ENCODE measurements at places on chromosomes 16 and 17.

DNA sequence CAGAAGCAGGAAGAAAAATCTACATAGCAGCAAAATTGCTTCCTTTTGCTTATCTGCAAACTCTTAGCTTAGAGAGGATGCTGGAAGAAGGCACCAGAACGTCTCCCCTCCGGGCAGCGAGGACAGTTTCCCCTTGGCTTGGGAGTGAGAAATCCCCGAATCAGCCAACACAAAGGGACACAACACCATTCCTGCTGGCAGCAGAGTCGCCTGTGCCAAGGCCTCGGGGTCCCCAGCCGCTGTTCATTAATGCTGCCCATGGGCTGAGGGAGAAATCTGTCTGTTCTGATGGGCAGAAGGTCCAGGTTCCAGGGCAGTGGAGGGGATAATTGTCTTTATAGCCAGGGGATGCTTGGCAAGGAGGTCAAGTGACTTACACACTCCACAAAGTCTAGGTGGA is 38.0 kb downstream of the CACNG3 start:
- DNase-seq = no peak

DNA sequence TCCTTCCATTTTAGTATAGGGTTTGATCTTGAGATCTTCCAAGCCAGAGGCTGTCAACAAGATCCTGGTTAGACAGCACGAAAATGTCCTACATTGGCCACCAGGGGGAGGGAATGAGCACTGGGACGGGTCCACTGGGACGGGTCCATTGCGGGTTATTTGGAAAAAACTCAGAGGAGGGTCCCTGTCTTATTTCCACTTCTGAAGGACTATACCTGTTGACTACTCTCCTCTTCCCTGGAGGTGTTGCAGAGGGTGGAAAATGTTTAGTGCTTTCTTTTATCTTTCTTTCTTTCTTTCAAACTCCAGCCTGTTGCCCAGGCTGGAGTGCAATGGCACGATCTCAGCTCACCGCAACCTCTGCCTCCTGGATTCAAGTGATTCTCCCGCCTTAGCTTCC is 2.5 kb downstream of the TTLL6 start:
- no peak for DNase-seq

DNA sequence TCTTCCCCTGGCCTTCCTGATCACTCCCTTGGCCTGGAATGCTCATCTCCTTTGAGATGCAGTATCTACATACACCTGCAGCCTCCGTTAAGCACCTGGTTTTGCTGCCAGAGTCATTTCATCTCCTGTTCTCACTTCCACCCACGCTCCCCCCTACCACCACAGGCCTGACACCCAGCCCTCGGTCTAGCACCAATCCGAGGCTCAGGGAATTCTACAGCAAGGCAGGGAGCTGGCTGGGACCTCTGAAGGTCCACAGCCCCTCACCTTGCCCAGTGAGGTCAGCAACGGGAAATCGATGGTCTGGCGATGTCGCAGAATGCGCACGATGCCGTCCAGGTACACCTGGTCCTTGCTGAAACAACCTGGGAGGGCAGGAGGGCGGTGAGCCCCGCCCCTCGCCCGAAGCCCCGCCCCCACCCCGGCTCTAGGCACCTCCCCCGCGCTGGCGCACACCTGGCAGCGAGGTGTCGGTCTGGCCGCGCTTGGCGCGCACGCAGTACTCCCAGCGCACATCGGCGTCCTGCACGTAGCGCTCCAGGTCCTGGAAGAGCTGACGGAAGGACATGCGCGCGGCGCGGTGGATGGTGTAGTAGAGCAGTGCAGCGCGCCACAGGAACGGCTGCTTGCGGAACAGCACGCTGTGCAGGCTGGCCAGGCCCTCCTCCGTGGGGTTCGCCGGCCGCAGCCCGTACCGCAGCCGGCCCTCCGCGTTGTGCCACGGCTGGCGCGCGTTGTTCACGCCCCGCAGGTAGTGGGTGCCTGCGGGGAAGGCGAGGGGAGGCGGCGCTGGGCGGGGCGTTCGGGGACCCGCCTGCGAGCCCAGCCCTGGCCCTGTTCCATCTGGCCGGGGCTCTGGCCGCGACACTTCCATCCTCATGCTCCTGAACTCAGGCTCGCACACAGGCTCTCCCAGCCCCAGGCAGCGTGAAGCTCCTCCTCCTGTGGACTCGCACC is 5.7 kb downstream of the MATCAP1 start:
- no peak for DNase-seq

DNA sequence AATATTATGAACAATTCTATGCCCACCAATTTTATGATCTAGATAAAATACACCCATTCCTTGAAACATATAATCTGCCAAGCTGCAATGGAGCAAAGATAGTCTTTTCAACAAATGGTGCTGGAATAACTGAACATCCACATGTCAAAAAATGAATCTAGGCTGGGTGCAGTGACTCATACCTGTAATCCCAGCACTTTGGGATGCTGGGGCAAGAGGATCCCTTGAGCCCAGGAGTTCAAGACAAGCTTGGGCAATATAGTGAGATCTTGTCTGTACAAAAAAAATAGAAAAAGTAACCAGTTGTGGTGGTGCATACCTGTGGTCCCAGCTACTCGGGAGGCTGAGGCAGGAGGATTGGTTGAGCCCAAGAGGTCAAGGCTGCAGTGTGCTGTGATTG is 92.5 kb downstream of the N4BP1 start:
- DNase-seq = no peak

GRCh38 chr17:8826808-8827435 is 27.8 kb upstream of the MFSD6L start:
- peak; percentile 80 for DNase-seq

Data from osteocyte (in vitro differentiated cells).